ENCODE measurements at places on chromosomes 7 and 10. TPM values are rescaled to one million over a fixed set of nuclear protein-coding genes. Genes with fewer than 3 reads are reported as not detected.

Gene CTTNBP2
- 0.10 TPM for total RNA-seq

Gene PCDH15
- under 0.01 TPM for total RNA-seq

Gene MAT1A
- not detected for total RNA-seq

Gene UPK3BL2
- 15.0 TPM for total RNA-seq
